ENCODE measurements at places on chromosomes 2 and 18.

GRCh38 chr18:13457327-13457726 lies 238.8 kb downstream of the LDLRAD4 start:
- no peak for DNase-seq

DNA sequence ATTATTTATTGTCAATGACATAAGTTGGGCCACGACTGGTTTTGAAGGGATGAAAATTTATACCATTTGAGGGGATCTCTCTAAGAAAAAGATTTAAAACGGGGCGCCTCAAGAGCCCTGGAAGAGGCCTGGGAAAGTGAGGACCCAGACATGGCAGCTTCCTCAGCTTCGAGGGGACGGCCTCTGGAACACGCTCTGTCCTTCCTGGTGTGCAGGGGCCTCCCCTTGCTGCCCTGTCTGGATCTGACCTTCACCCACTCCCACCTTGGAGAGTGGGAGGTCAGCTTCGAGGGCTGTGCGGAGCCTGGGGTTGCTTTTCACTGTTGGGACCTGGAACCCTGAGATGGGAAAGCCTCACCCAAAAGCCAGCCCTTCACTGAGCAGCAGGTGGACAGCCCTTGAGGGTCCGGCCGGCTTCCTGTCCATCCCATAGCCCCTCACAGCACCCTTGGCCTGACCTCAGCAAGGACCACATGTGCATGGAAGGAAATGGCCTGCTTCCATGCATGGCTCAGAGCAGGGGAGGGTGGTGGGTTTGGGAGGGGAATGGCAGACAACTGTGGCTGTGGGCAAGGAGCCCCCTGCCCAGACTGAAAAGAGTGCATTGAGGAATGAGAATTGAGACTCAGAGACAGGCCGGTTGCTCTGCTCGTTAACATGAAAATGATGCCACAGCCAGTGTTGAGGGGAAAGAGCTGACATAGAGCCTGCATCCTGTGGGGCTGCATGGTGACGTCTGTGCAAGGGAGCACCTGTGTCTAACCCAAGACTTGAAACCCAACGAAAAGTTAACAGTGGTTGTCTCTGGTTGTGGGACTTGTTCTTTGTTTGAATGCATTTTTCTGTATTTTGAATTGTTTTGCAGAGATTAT lies 16.3 kb downstream of the FBLN7 start:
- no peak for DNase-seq

GRCh38 chr2:129861666-129862288 lies 117.7 kb upstream of the RAB6C start:
- no peak for DNase-seq

DNA sequence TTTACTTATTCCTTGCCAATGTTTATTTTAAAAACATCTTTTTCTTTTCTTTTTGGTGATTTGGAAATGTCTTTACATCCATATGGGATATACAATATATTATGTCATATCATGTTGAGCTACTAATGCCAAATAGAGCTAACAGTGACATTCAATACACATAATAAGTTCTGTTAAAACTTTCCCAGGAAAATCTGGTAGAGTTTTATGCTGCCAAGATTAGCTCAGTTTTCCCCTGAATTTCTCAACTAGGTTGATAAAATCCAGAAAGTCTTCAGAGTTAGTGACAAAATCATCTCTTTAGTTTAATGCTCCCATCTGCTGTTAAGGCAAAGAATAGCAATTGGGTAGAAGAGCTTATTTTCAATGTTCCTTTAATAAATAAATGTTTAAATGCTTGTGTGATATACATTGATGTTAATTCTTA lies 9.9 kb downstream of the COL3A1 start:
- no peak for DNase-seq

DNA sequence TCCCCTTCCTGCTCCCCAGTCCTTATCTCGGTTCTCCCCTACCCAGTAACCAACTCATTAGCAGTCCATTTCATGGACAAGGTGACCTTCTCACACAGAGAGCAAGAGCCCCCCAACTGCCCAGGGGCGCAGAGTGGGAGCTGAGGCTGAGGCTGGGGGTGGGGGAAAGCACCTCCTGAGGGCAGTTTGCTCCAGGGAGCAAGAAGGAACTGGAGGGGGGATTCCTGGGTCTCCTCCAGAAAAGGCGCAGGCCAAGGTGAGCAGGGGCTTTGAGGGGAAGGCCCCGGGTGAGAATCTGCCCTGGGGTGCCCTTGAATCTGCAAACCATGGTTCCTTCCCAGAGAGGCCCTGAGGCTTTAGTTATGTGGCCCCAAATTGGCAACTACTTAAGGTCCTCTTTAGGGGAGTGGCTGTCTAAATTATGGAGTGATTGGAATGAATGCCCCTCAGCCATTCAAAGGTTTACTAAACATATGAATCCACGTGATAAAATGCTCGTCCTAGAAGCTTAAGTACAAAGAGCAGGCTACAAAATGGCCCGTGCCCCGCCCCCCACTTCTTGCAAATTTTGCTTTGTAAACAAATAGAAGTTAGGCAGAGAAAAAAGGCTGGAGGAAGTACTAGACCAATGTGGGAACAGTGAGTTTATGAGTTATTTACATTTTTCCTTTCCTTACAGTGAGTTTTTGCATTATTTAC lies 123.5 kb upstream of the HS6ST1 start:
- no peak for DNase-seq

GRCh38 chr2:150045601-150046000 lies 441.9 kb downstream of the RND3 start:
- DNase-seq: no peak

DNA sequence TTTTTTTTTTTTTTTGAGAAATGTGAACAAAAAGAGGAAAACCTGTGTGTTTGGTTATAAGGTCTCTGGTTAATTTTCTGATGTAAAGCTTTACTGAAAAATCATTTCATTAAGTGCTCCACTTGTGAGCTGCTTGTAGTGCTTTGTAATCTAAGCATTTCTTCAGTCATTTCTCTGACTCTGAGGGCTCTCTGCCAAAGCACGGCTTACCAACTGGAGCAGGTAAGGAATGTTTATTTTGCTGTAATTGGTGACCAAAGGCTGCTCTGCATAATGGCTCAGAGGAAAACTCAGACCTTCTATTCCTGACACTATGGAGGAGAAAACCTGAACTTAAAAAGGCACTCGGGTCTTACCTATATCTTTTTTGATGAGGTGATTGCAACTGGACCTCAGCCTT lies 848.8 kb downstream of the MBD2 start:
- DNase-seq: no peak

- no peak for DNase-seq
Observed at GRCh38 chr2:44974064-44974715, 32.7 kb downstream of the SIX3 start.

GRCh38 chr2:7523481-7524120 lies 606.4 kb downstream of the RNF144A start:
- DNase-seq: no peak

GRCh38 chr2:20589975-20590703 lies 60.8 kb downstream of the HS1BP3 start:
- DNase-seq: no peak

DNA sequence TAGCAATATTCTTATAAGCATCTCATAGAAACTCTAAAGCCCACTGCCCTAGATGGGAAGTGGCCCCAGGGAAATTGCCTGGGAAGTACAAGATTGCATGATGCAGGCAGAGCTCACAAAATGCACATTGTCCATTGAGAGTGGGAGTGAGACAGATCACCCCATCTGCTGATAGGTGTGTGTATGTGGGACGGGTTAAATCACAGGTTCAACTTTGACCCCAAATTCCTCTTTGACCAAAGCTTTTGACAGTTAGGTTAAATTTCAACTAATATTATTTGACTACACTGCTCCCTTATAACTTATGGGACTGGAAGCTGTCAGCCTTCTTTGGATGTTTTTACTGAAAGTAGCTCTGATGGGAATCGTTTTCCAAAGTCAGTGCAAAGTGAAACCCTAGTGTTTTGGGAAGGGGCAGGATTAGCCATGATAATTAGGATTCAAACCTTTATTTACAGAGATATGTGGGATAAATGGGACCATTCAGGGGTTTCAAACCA lies 11.4 kb upstream of the FABP1 start:
- DNase-seq: no peak

DNA sequence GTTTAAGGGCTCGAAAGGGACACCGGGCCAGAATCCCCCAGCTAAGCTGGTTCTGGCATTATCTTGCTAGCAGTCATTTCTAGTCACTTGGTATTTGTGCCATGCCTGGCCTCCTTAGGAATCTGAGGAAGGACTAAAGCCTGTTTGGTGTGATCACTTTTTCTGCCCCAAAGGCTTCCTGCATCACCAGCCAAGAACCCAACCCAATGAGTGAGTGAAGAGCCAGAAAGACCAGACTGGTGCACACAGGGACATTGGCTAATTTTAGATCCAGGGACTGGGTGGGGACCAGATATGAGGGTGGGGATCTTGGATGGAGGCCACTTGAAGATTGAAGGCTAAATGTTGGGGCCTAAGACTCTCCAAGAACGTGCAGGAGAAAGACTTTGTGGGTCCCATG lies 411.9 kb upstream of the TNP1 start:
- DNase-seq: no peak

DNA sequence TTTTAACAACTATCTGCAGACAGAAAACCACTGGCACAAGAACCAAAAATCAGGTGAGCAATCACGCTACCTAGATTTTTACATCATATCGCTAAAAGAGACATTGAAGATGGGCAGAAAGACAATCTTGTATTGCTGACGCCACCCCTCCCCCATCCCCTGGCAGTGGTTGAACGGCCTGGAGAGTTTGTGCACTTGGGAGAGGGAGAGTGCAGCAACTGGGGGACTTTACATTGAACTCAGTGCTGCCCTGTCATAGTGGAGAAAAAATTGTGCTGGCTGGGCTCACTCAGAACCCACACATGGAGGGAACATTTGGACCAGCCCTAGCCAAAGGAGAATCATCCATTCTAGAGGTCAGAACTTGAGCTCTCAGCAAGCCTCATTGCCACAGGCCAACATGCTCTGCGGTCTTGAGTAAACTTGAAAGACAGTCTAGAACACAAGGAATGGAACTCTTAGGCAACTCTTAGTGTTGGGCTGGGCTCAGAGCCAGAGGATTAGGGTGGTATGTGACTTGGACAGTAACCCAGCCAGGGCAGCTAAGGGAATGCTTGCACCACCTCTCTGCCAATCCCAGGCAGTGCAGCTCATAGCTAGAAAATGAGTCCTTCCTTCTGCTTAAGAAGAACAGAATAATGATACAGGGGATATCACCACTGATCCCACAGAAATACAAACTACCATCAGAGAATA lies 220.0 kb upstream of the CYP26B1 start:
- DNase-seq: no peak

DNA sequence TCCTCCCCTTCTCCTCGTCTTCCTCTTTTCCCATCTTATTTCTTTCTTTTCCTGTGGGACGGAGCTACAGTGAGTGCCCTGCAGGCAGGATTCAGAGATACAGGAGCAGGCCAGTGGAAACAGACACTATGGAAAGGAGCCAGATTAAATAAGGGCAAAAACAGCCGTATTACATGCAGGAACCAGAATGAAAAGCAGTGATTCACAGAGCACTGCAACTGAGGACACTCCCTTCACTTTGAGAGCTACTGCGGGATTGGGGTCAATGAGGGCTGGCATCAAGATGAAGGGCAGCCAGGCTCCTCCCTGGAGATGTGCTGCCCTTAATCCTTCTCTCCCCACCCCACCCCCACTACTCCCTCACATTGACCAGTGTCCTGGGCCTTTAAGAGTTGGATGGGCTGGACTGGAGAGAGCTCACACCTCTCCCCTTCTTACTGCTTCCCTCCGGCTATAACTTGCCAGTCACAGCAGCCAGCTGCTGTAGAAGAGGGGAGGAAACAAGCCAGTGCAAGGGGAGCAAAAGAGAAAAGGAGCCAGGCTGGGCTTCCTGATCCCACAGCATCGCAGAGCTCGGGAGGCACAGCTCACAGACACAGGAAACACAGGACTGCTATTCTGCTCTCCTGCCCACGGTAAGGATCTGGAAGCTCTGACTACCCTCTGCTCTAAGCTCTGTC lies at the start of gene PLCD4:
PLCD4 (plus strand) TSS at position 464 of the 680 bp plus-strand sequence. CDS start 7,841 bp downstream, outside the sequence.
- DNase-seq: no peak

DNA sequence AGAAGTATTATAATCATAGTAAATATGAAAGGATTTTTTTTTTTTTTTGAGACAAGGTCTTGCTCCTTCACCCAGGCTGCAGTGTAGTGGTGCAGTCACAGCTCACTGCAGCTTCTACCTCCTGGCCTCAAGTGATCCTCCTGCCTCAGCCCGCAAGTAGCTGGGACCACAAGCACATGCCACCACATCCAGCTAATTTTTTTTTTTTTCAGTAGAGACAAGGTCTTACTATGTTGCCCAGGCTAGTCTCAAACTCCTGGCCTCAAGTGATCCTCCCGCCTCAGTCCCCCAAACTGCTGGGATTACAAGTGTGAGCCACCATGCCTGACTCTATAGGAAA lies 301.6 kb upstream of the STON1 start:
- DNase-seq: no peak

DNA sequence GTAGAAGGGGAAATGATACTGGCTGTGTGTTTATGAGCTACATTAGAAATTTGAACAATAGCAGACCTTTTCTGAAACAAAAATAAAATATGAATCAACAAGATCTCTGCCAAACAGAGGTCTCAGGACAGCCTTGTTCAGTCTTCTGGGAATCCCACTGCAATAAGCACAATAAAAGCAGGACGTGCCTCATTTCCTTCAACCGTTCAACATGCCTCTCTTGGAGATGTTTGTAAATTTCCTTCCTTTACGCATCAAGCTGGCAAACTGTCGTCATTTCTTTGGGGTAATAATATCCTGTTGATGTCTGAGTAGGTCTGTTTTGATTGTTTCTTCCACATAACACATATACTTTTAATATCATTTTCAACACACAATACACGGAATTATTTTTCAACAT lies 77.2 kb downstream of the TCF4 start:
- DNase-seq: no peak

GRCh38 chr18:58493516-58494253 lies 135.2 kb downstream of the ALPK2 start:
- DNase-seq: peak; percentile 13

DNA sequence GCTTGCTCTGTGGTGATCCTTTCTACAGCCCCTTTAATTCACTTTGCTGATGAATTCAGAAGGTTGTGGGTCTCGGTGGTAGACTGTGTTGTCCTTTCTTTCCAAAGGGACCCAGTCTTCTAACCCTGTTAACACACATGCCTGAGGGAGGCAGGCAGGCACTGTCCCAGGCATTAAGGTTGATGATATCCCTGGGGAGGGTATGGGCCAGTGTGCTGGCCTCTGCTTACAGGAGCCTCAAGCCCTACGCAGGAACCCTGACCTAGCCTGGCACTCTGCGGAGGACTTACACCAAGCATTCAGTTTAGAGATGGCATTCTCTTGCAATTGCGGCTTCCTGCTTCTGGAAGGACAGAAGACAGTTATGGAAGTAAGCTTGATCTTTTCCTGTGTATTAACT lies 102.5 kb downstream of the PKP4 start:
- no peak for DNase-seq

- no peak for DNase-seq
Observed at GRCh38 chr2:64291181-64291580, 147.0 kb upstream of the PELI1 start.

GRCh38 chr18:79453816-79454735 lies 58.3 kb downstream of the NFATC1 start:
- no peak for DNase-seq

- DNase-seq: no peak
Observed at GRCh38 chr2:8860239-8860638, 22.8 kb upstream of the KIDINS220 start.

All from stimulated activated CD8-positive, alpha-beta memory T cell treated with anti-CD3 and anti-CD28 coated beads, Interleukin-7, amount 100 ng/mL, for 1 hour (primary cell).